ENCODE measurements at places on chromosomes 5 and 9.

DNA sequence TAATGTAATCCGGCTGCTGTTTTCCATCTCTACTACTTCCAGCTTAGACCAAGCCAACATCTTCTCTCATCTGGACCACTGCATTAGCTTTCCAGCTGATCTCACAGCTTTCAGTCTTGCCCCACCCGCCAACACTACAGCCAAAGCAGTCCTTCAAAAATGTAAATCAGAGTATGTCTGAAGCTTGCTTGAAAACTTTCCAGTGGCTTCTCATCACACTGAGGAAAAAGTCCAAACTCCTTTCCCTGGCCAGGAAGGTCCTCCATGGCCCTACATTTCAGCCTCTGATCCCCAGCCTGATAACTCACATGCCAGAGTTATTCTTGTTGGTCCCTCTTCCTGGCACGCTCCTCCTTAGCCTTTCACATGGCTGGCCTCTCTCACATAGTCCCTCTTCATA, 38.5 kb downstream of the TTC1 start:
- DNase-seq: no peak

GRCh38 chr5:3105581-3105980, 354.1 kb upstream of the IRX2 start:
- no peak for DNase-seq

DNA sequence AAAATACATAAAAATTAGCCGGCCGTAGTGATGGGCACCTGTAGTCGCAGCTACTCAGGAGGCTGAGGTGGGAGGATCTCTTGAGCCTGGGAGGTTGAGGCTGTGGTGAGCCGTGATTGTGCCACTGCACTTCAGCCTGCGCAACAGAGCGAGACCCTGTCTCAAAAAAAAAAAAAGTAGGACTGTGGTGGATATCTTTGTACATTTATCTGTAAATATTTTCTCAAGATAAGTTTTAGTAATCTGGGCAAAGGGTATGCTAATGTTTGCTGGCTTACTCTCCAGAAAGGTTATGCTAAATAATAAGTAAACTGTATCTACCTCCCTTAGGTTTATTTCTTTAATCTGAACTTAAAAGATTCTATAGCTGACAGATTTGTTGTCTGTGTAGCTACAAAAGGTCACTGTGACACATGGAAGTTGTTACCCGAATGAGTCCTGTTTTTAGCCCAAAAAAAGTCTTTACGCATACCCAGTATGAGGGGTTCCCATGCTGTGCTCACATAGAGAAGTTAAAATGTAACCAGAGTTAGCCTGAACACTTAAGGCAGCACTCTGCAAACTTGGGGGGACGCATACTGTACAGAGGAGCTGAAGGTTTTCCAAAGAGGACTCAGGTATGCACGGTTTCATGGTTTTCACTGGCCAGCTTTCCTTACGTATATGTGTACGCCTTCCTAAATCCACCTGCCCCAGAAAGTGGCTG, 206.3 kb downstream of the PBX3 start:
- no peak for DNase-seq

DNA sequence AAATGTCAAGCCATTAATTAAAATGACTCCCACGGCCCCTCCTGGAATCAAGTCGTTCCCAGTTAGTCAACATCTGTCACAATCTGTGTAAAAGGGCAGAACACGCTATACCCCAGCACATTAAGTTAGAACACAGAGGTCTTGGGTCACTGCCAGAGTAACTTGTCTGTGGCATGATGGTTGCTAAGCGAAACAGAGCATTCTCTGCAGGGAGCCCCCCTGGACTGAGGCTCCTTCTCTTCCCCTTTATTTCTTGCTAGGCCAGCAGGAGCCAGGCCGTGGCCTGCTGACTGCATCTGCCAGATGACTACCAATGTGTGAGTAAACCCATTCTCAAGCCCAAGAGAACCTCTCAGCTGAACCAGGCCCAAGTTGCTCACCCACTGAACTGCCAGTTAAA, 51.9 kb upstream of the ZBED3 start:
- DNase-seq: no peak

DNA sequence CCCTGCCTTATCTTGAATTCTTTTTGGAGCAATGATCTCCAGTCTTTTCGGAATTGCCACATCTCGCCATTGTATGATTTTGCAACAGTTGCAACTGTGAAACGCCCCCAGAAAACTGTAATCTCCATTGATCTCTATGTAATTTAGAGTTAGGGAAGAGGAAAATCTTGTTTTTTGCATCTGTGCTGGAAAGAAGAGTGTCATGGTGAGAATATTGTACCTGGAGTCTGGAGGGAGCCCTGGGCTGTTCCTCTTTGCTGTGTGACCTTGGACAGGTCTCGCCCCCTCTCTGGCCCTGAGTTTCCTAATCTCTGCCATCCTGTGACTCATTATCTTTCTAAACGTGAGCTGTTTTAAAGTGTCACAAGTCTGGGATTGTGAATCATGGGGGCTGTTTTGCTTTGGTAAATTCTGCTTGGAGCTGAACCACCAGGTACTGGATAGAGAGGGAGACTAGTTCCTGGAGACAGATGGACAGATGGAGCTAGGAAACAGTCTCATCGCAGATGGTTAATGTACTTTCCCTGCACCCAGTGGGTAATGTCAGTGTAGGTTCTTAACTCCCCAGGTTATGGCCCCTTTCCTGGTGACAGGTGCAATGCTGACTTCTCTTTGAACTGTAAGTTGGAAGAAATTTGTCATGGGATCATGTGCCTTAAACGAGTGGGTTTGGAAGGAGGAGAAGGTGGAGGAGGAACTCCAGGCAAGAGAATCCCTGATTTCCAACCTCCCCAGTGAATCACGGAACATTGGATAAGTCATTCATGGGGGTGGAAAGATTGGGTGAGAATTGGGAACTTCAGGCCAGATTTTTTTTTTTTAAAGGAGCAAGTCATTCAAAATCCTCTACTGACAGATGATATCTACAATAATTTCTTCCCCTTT, 19.6 kb downstream of the PPARGC1B start:
- no peak for DNase-seq

DNA sequence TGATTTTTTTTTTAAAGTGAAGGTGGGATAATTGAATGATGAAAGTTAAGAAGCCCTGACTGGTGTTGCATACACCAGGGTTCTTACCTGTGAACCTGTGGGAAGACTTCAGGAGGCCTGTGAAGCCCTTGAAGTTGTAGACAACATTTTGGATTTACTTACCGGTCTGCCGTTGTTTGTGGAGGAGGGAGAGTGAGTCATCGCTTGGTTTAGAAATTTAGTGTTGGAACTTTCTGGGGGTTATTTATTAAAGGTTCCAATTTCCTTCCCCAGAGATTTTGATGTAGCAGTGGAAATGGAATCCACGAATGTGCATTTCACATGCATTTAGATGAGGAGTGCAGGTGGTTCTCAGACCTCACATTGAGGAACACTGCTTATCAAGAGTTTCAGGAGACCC, 49.6 kb downstream of the ARHGAP26 start:
- DNase-seq: no peak

- DNase-seq: no peak
Observed at GRCh38 chr9:137491735-137492432, 32.8 kb upstream of the NSMF start.

- DNase-seq: no peak
Observed at GRCh38 chr5:95713960-95714710, 17.0 kb upstream of the RHOBTB3 start.

- DNase-seq: no peak
Observed at GRCh38 chr5:138033386-138033808, 518 bp upstream of the FAM13B start.

DNA sequence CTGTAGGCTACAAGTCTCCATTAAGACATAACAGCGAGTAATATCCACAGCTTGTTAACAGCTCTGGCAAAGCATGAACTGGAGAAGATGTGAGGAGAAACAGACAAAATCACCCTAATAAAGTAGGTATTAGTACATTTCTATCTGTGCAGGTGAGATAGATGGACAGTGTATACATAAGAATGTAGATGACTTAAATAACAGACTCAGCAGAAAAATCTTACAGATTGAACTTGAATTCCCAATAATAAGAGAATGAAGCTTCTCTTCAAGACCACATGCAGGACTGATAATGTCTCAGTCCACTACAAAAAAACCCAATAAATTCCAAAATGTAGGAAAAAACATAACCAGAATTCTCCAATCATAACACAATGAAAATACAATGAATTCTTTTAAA, 153.0 kb downstream of the IRX2 start:
- no peak for DNase-seq

DNA sequence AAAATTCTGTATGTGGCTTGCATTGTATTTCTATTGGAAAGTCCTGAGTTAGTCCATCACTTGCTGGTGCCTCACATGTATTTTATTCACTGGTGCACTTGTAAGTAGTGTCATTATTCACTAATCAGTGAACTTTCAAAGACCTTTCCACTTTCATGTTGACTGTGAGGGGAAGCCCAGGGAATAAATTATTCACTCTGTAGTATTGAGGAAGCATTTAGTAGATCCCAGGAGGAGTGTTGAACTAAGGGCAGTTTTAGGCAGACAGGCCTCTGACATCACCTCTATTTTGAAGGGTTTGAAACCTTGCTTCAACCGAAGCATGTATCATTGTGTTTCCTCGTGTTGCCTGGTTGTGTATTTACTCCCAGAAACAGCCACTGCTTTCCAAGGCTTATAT, 705.4 kb upstream of the RIOK2 start:
- DNase-seq: no peak

DNA sequence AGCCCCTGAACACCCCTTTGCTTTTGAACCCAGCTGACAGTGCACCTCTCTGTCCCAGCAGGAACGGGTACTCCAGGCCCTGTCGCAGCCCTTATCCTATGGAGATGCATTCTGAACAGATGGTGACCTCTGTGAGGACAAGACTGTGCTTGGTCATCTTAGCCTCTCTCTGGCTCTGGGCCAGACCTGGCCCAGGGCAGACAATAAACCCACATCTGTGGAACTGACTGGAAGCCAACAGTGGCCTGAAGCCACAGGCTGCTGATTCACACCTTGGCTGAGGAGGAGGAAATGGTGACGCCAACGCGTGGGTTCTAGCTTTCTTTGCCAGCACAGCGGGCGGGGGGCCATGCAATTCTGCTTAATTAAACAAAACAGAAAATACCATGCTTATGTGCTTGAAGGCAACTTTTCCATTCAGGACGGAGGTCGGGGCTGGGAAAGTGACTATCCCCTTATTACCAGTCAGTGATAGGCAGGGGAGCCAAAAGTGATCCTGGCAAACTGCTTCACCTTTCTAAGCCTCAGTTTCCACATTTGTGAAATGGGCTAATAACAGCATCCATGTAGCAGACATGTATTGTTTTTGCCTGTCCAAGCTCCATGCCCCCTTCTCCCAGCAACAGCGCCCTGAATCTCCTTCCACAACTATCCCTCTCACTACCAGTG, 10.8 kb downstream of the SH3PXD2B start:
- DNase-seq: peak; percentile 7

- DNase-seq: no peak
Observed at GRCh38 chr5:29367176-29367833, 1826.2 kb upstream of the CDH6 start.

GRCh38 chr9:105059252-105059651, 131.3 kb upstream of the ABCA1 start:
- DNase-seq: no peak

- DNase-seq: no peak
Observed at GRCh38 chr9:82745919-82746318, 317.0 kb downstream of the RASEF start.

Measured in stimulated activated CD8-positive, alpha-beta memory T cell treated with anti-CD3 and anti-CD28 coated beads, Interleukin-4, amount 100 ng/mL, for 4 hours (primary cell).